WTC11 (cell line): ENCODE measurements at places on chromosomes 12 and 14.

GRCh38 chr12:68236421-68237059 lies 10.9 kb upstream of the IL26 start:
- DNase-seq: no peak

DNA sequence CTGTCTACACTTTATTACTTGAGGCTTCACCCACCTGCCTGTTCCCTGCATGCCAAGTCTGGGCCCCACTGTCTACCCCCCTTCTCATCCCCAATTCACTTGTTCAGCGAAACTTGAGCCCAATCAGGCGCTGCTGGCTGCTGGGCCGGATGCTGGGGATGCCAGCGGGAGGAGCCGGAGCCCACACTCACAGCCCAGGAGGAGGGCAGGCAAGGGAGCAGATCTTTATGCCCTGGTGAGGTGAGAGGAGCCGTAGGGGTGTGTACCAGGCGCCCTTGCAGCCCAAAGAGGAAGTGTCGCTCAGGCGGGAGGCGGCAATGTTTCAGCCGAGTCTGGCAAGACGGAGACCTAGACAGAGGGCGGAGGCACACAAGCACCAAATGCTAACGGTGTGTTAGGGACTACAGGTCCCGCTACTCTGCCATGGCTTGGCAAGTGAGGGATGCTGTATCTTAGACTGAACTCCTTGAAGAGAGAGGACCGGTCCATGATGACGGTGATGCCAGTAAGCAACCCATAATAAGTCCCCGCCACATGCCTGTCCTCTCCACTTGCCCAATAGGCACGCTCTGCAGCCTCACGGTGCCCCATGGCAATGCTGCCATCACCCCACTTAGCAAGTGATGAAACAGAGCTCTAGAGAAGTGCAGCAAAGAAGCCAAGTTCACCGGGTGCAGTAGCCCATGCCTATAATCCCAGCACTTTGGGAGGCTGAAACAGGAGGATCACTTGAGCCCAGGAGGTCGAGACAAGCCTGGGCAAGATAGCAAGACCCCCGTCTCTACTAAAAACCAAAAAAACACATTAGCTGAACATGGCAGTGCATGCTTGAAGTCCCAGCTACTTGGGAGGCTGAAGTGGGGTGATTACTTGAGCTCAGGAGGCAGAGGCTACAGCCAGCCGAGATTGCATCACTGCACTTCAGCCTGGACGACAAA lies 41.6 kb downstream of the LRRC74A start:
- DNase-seq: no peak

DNA sequence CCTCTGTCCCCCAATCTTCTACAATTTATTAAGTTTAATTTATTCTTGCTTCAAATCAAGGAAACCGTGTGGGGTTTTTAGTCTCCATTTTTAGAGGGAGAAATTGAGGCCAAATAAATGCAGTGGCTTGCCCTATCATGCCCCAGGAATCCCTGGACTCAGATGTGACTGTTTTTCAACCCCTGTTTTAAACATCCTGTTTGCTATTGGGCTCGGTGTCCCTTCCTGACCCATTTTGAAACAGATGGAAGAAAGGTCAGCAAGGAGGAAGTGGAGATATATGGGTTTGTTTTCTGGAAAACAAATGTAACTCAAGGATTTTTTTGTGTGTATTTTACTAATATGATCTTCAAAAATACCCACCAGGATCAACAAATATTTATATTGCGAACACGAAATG lies 84.7 kb downstream of the DACT1 start:
- DNase-seq: no peak

DNA sequence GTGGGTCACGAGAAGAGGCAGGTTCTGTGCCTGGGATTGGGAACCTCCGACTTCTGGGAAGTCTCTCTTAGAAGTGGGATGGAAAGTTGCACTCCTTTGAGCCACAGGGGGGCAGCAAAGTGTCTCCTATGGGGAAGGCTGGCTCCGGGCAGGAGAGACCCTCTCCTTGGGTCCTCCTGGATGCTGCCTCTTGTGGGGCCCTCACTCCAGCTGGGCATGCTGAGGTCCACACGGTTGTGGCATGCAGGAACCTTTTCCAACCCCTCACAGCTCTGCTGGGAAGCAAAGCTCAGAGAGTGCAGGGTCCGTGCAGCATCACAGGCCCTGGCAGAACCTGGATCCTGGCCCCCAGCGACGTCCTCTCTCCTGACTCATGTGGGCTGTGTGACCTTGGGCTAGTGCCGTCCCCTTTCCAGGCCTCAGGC lies 17.4 kb downstream of the SDSL start:
- DNase-seq: peak; percentile 85

- DNase-seq: no peak
Observed at GRCh38 chr14:89680156-89680555, 263.1 kb upstream of the FOXN3 start.

DNA sequence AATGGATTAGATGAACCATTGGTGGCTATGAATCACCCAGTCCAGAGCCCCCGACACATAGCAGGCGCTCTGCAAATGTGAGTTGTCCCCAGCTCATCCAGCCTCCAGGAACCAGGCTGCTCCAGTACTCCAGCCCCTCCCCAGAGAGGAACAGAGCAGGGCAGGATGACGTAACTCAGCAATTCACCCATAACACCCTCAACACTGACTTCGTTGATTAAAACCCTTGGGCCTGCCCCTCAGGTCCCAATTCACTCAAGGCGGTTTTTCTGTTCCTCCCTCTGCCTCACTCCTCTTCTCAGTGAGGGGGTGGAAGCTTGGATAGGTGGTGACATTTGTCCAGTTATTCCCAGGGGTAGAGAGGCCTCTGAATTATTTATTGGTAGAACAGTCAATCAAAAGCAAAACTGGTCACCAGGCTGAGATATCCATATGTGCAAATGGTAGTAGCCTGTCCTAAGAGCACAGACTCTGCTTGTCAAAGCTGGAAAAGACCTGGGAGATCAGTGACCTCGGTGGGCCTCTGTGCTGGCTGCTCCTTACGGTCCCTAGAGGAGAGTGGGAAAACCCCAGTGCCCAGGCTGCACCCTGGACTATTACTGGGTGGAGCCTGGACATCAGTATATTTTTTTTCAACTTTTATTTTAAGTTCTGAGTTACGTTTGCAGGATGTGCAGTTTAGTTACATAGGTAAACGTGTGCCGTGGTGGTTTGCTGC lies 97.0 kb downstream of the CMKLR1 start:
- DNase-seq: no peak

DNA sequence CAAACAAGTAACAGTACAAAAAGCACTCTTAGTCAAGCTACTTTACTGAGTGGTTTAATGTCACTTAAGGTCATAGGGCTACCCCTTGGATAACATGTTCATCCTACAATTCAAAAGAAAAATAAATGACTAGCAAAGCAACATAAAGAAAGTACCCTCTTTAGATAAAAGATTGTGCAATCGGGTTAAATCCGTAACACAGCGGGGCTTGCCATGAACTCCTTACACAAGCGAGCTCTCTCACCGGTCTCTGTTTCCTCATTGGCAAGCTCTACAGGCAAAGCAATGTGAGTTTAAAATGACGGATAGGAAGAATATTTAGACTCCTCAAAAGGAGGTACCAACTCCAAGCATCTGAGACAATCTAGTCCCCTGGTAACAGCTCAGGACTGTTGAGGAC lies 140.6 kb downstream of the EGLN3 start:
- no peak for DNase-seq

- DNase-seq: no peak
Observed at GRCh38 chr14:46571970-46572369, 79.6 kb downstream of the RPL10L start.

DNA sequence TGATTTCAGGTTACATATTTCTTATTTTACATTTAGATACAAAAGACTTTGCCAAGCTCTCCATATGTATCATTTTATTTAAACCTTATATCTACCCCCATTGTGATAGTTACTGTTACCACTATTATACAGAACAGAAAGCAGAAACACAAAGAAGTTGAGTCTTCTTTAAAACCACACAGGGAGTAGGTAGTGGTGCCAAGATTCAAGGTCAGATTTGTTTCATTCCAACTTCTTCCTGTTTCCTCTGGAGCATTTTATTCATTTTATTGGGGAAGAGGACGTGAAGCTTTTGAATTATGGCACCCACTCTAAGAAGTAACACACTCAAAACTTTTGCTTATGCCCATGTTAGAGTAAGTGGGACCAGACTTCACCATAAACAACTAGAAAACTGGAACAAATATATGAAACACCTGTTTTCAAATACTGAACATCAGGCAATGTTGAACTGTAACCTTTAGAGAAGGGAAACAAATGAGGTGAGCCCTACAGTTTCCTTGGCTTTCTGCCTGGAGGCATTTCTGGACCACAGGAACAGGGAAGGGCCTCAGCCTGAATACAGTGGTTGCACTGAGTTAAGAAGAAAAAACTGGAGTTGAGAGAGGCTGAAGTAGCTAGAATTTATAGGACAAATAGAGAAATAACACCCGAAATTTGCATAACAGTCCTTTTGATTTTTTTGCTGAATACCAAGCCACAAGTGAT lies 160.4 kb upstream of the SSTR1 start:
- DNase-seq: no peak

- DNase-seq: no peak
Observed at GRCh38 chr14:94738751-94739150, 31.2 kb downstream of the GSC start.

- DNase-seq: no peak
Observed at GRCh38 chr14:68884031-68885030, 91.5 kb upstream of the ZFP36L1 start.

- no peak for DNase-seq
Observed at GRCh38 chr14:24422694-24423601, 6.5 kb downstream of the CBLN3 start.

- DNase-seq: peak; percentile 43
Observed at GRCh38 chr12:131773582-131774221, 54.5 kb upstream of the MMP17 start.

GRCh38 chr12:25089738-25090137 lies 105.2 kb downstream of the DNAI7 start:
- no peak for DNase-seq

DNA sequence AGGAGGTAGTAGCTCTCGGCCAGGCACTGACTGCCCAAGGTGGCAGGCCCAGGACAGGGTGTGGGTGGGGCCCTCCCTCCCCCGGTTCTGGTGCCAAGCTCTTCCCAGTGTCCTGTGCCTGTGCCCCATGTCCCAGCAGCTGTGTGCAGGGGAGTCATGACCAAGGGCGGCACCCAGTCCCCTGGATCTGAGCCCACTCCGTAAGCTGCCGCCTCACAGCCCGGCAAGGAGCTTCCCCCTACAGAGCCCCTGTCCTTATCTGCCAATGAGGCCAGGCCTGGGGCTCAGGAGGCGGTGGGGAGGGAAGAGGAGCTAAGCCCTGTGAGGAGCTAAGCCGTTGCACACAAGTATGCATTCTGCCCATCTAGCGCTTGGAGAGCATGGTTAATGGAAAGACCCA lies 5.6 kb upstream of the C14orf180 start:
- no peak for DNase-seq

DNA sequence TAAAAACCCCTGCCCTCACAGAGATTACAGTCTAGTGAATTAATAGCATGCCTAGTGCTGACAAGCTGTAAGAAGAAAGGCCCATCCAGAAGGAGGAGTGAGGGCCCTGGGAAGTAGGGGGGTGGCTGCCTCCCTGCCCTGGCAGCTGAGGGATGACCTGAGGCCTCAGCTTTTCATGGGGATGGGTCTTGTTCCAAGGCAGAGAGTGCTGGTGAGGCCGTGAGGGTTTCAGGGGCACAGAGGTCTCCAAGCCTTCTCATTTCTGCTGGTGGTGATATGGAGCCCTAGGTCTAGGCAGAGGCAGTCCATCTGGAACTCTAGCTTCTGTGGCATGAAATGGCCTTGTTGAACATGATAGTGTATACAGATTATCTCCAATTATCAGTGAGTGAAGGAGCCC lies 114.4 kb downstream of the ZFP36L1 start:
- DNase-seq: no peak
